Gastroesophageal sphincter (tissue), 4 donors: ENCODE measurements at places on chromosomes 2 and 18. TPM values are rescaled to one million over a fixed set of nuclear protein-coding genes. Genes with fewer than 3 reads are reported as not detected.

Gene EPC2
- 29.2 TPM for total RNA-seq

Gene CD207
- not detected for total RNA-seq

Gene MYCN
- 0.35 TPM for total RNA-seq

Gene SCYGR1
- not detected for total RNA-seq

Gene MARCHF4
- not detected for total RNA-seq

Gene CLHC1
- 3.0 TPM for total RNA-seq

Gene TPO
- 6.7 TPM for total RNA-seq

Gene KANSL1L
- 42.4 TPM for total RNA-seq

Gene MAIP1
- total RNA-seq = 17.2 TPM

Gene UGT1A4
- total RNA-seq = not detected

Gene OSBPL6
- total RNA-seq = 2.8 TPM

Gene LRRTM1
- total RNA-seq = 2.7 TPM

Gene CDK15
- 0.07 TPM for total RNA-seq

Gene KLHL14
- total RNA-seq = 0.39 TPM

Gene SERPINB4
- total RNA-seq = 1.9 TPM

Gene SLC16A14
- 2.5 TPM for total RNA-seq

Gene SH3RF3
- 10.9 TPM for total RNA-seq

Gene RGPD4
- total RNA-seq = not detected

Gene MAP4K4
- total RNA-seq = 59.0 TPM

Gene FSIP2
- total RNA-seq = 0.54 TPM

Gene METTL5
- total RNA-seq = 62.1 TPM

Gene MRO
- not detected for total RNA-seq

Gene CYRIA
- total RNA-seq = 9.3 TPM

Gene SLC9A4
- 0.22 TPM for total RNA-seq

Gene MCFD2
- 89.5 TPM for total RNA-seq

Gene FBXO15
- total RNA-seq = not detected

Gene NT5DC4
- total RNA-seq = not detected

Gene MAP3K20
- total RNA-seq = 318 TPM

Gene PSMD1
- total RNA-seq = 58.8 TPM

Gene HJURP
- total RNA-seq = 0.15 TPM

Gene ALPG
- total RNA-seq = not detected

Gene QPCT
- total RNA-seq = 3.7 TPM

Gene UNC50
- 55.7 TPM for total RNA-seq

Gene DNAH6
- total RNA-seq = 0.07 TPM

Gene PROKR1
- total RNA-seq = 0.27 TPM

Gene CD8A
- not detected for total RNA-seq

Gene CHRND
- total RNA-seq = not detected

Gene ALK
- 0.96 TPM for total RNA-seq

Gene WDR54
- 12.4 TPM for total RNA-seq

Gene ING5
- 39.5 TPM for total RNA-seq

Gene DPYSL5
- total RNA-seq = 2.4 TPM

Gene NETO1
- not detected for total RNA-seq

Gene LONRF2
- total RNA-seq = 47.7 TPM

Gene LMAN2L
- 22.9 TPM for total RNA-seq

Gene APLF
- 9.2 TPM for total RNA-seq

Gene UGT1A7
- total RNA-seq = 4.6 TPM

Gene ZNF2
- total RNA-seq = 3.7 TPM

Gene TLX2
- 0.94 TPM for total RNA-seq

Gene MOGAT1
- not detected for total RNA-seq

Gene IMPA2
- total RNA-seq = 227 TPM

Gene ANO7
- 0.79 TPM for total RNA-seq

Gene MDH1B
- 0.77 TPM for total RNA-seq

Gene FZD7
- total RNA-seq = 40.0 TPM

Gene ARHGAP25
- total RNA-seq = 2.2 TPM

Gene TMEM37
- not detected for total RNA-seq

Gene KCNG3
- total RNA-seq = not detected

Gene VWC2L
- total RNA-seq = not detected

Gene LOXHD1
- 0.27 TPM for total RNA-seq

Gene CD28
- total RNA-seq = 0.19 TPM
